ENCODE measurements at places on chromosomes 16 and 17.

GRCh38 chr17:53794875-53795274 lies 27.9 kb upstream of the KIF2B start:
- no peak for DNase-seq

GRCh38 chr16:12406926-12407690 lies 396.6 kb downstream of the CPPED1 start:
- DNase-seq: no peak

DNA sequence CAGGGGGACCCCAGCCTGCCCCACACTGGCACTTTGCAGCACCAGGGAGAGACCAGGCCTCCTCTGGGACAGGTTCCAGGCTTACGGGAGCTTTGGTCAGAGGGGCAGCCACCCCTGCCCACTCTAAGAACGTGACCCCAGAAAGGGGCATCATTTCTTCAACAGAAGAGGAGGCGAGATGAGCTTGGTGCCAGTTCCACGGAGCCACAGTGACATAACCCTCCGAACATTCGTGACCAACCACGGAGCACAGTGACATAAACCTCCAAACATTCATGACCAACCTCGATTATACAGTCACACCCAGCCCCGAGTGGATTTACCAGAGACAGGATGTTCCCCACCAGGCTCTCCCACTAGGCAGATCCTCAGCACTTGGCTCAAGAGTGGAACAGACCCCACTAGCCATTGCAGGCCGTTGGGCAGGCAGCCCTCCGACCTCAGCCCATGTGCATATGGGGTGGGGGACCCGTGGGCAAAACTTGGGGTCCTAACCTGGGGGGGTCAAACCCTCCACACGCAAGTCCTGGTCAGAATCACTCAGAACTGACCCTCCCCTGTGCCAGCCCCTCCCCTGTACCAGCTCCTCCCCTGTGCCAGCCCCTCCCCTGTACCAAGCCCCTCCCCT lies 112.9 kb downstream of the METRNL start:
- DNase-seq: no peak

DNA sequence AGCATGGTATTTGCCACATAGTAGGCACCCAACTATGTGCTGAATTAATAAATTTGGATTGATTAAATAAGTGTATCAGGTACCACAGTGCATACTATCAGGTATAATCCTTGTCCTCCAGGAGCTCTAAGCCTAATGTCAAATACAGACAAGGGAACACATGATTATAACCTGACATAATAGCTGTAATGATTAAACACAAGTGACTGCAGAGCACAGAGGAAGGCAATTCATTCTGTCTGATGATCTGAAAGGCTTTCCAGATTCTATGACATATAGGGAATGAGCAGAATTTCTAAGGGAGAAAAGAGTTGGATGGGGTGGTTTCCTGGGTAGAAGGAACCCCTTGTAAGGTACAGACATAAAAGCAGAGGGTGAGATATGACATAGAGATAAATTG lies 273.5 kb downstream of the KIF2B start:
- DNase-seq: no peak

DNA sequence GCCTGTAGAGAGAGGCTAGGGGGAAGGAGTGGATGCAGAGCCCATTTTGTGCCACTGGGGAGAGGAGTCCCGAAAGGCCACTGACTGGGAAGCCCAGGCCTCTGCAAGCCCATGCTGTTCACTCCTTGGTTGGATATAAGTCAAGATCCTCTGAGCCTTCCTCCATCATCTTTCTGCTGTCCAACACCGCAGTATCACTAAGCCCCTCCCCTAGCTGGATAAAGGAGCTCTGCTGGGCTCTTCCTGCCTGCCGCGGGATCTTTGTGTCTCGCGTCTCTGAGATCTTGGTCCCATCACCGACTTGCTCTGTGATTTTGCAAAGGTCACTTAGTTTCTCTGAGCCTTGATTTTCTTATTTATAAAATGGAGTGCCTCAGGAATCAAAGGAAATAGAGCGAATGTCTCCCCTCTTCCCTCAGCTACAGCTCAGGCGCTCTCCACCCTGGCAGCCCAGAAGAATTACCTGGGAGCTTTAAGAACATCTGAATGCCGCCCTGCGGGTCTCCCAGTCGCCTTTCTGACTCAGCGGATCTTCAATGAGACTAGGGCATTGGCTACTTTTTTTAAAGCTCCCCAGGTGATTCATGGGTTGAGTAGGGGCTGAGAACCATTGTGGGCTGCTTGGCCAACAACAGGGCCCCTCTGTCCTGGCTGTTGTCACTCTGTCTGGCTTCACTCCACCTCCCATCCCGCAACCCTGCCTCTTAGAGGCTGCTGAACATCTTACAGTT lies 25.2 kb upstream of the TMEM220 start:
- no peak for DNase-seq

DNA sequence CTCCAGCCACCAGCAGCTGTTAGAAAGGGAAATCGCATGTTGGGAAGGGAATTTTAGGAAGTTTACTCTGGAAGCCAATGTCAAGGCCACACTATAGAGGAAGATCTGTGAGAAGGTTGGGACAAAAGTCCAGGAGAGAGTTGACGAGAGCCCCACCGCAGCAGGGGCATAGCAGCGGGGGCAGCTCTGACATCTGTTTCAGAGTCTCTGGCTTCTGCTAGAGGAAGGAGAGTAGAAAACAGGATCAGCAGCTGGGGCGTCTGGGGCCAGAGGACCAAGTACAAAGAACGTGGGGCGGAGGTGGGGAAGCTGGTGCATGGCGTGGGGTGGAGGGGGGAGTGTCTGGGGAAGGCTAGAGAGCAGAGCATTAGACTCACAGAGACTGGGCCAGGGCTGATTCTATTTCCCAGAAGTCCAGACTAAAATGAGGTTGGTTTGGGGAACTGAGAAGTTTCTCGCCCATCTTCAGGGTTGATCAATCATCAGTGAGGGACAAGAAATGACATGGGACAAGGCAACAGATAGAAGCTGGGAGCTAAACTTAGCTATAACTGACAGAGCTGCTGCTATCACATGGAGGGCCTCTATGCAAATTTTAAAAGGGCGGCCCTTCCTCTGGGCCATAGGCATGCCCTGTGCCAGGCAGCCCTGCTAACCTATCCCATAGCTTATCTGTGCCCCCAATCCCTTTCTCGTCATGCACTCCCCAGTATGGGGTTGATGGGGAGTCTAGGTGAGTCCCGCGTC lies 1.2 kb downstream of the RABEP2 start:
- DNase-seq: no peak

DNA sequence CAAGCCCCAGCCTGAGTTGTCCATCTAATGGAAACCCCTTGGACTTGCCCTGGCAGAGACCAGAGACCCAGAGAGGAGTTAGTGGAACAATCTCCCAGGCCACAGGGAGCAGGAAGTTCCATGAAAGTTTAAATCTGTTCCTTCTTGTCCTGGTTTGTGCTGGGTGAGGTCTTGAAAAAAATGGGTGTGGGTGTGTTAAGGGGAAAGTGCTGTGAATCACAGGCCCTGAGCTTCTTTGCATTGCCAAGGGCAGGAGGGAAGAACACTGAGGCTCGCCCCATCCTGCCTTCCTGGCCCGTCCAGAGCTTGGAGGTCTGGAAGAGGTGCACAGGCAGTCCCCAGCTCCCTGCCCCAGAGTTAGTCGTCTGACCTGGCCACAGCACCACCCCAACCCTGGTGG lies 2.3 kb downstream of the ADORA2B start:
- no peak for DNase-seq

DNA sequence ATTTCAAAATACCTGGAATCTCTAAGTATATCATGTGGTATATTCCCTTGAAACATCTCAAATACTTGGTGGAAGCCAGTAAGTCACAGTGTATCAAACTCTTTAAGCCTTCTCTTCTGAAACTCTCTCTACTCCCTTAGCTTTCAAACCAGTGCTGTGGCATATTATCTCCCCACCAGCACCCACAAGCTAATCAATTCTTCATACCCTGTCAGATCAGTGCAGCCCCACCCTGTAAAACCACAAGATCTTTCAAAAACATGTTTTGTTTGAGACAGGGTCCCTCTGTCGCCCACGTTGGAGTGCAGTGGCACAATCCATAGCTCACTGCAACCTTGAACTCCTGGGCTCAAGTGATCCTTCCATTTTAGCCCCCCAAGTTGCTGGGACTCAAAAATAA lies 91.6 kb upstream of the C17orf78 start:
- DNase-seq: no peak

- no peak for DNase-seq
Observed at GRCh38 chr16:164827-165538, 795 bp upstream of the HBM start.

DNA sequence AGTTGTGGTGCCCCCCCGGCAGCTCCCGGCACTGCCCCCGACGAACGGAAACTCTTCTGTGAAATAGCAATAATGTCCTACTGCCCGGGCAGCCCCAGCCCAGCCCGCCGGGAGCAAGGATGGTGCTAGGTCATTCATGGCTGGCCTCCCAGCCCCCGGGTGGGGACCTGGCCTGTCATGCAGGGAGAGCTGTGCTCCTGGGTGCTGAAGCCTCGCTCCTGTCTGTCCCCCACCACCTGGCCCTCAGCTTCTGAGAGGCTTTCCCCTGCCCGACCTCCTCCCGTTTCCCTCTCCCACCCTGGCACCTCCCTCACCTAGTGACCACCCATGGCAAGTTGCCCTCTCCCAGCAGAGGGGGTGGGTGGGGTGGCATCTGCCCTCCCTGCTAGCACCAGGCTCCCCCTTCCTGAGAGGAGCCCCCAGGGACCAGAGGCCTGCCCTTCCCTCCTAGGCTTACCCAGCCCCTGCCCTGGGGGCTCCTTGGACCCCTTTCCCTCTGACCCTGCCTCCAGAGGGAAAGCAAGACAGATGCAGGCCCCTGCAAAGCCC lies 13.5 kb downstream of the PAM16 start:
- DNase-seq: no peak

DNA sequence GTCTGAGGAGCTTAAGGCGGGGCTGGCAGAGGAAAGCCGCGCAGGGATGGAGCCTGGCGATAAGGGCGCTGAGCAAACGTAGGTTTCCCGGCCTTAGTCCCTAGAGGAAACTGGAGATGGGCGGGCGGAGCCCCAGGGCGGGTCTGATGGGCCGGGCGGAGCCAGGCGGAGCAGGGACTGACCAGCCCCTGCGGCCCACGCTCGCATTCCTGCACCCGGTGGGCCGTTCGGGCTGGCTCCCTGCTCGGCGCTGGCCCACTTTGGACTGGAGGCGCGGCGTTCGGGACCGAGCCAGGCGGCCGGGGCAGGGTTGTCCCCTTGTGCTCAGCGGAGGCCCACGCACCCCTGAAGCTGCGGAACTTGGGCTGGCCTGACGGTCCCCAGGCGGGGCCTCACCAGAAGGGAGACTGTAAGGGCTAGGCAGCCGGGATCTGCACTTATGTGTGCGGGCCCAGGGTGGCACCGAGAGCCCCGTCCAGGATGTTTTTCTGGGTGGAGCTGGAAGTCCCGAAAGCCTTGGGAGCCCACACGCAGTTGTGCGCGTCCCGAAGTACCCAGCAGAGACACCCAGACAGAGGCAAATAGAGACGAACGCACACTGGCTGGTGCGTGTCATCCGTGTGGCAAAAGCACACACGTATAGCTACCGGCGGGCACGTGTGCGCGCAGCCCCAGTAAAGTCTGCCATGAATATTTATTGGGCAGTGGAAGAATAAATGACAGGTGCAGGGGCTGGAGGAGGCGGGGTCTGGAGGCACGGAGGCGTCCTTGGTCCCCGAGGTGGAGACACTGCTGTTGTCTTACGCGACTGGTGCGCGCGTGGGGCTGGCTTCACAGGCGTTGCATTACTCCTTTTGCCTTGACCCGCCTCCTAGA lies 1.4 kb downstream of the PYDC1 start:
- no peak for DNase-seq

GRCh38 chr17:59304811-59305210 lies 26.6 kb upstream of the YPEL2 start:
- no peak for DNase-seq

- DNase-seq: no peak
Observed at GRCh38 chr17:79324194-79324593, 249.6 kb downstream of the ENGASE start.

DNA sequence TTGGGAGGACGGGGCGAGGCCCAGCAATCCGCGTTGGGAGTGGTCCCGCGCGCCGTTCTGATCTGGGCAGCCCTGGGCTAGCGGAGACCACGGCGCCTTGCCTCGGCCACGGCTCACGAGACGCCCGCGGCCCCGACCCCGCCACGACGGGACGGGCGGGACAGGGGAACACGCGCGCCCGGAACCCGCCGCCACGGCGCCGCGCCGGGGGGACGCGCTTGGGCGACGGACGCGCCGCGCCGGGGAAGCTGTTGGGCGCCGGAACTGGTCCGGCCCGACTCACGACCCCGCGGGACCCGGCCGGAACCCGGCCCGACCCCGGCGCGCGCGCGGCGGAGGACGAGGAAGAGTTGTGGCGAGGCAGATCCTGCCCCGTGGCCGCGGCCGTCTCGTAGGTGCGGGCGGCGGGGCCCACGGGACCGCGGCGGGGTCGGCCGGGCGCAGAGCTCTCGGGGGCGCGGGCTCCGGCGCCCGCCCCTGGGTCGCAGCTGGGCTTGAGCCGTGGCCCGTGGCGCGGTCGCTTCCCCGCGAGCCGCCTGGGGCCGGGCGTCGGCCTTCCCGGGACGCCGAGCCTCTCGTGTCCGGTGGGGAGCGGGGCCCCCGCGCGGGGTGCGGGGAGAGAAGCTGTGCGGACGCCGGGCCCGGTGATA lies at the start of gene ACSF3:
Gene ACSF3 (plus strand): TSS at position 251 of the 650 bp plus-strand sequence. CDS start 6,830 bp downstream, outside the sequence.
- peak; percentile 48 for DNase-seq

GRCh38 chr17:9162275-9162985 lies 141.1 kb downstream of the NTN1 start:
- DNase-seq: no peak

GRCh38 chr17:46974086-46974485 lies 5.0 kb downstream of the RPRML start:
- no peak for DNase-seq

- no peak for DNase-seq
Observed at GRCh38 chr16:29757950-29758466, 12.2 kb upstream of the C16orf54 start.

DNA sequence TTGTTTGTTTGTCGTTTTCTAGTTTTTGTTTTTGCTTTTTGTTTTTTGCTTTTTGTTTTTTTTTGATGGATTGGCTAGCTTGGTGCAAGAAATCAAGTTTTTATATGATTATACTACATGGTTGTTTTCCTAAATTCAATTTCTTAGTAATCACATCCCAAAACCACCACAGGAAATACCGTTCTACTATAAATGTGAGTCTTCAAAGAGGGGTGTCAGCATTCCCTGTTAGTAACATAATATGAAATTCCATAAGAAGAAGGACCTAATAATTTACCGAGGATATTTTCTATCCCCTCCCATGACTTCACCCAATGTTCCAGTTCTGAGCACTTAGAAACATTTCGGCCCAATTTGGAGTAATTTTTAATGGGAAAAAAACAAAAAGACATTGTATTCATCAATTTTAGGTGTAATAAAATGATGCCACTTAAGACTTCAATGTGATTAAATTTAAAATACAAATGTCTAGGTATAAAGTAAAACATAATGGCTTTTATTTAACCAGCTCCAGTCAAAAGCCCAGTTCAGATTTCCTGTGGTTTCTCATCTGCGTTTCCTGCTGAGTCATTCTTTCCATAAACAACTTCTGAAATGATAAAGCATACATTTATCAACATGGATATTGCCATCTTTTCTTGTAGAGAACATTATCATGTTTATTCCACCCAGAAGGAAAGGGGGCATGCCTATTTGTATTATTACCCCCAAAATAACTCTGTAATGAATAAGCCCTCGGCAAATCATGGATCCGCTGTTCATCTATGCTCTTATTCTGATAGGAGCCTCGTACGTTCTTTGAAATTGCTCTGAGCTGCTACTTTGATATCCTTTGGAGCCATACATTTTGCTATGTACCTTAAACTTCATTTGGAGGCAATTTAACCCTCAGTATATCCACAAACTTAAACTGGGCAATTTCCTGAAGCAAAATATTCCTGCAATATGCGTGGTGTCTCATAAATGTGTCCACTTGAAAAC lies 28.1 kb downstream of the HSBP1 start:
- no peak for DNase-seq

Data from stimulated activated CD4-positive, alpha-beta T cell treated with anti-CD3 and anti-CD28 coated beads, Interleukin-1b, Interleukin-23, amount 100 ng/mL, for 1 hour (primary cell).